ENCODE measurements at places on chromosomes 13 and 19.

DNA sequence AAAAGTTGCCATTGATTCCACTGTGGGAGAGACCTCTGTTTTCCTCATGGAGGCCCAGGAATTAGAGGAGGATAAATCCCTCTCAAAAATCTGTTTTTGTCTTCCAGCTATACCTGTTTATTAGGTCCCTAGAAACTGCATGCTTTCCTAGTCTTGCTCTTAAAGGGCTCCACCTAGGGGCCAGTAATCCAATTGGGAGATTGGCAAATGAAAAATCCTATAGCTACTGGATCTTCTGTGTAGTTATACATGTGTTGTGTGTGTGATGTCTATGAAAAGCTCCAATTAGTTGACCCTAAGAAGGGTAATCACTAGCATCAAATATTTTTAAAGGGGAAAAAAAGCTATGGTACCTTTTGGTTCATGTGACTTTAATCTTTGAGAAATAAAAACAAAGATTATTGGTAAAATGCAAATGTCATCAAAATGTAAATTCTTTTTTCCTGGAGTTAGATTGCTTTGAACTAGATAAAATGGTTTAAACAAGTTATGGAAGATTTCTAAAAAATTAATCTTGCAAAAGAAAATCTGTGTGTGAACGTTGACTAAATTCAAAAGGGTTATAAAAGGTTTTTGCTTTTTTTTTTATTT lies 63.4 kb upstream of the C1QTNF9B start:
- DNase-seq, result no peak

GRCh38 chr13:112947796-112948195 lies 21.2 kb upstream of the MCF2L start:
- no peak for DNase-seq

DNA sequence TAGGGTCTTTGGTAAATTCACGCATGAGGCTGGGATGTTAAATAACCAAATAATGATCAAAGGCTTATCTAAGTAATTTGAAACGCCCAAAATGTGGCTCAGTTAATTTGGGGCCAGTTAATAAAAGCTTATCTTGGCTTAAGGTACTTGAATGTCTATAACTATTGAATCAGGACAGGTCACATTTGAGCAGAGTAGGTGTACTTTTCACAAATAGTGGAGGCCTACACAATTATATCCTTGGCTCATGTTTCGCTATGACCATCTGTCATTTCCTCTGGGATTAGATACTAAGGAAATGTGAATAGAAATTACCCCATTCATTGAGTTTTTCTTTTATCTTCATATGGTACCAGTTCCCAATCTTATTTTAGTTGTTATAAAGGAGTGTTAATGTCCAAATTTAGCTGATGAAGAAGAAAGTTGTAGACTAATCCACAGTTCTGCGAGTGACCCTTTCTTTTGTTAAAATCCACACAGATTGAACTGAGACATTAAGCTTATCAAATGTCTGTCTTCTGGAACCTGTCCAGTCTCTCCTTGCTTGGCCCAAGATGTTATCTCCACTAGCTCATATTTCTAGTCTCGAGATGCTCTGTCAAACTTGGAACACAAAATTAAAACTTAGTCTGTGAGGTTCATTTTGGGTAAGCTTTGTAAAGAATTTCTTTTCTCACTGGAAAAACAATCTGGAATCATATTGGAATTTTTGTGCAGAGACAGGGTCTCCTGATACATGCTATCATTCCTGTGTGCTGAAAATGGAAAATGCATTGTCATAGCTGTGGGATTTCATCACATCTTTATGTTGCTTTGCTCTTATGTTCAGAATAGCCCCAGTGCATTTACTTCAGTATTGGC lies 31.0 kb downstream of the SLAIN1 start:
- no peak for DNase-seq

DNA sequence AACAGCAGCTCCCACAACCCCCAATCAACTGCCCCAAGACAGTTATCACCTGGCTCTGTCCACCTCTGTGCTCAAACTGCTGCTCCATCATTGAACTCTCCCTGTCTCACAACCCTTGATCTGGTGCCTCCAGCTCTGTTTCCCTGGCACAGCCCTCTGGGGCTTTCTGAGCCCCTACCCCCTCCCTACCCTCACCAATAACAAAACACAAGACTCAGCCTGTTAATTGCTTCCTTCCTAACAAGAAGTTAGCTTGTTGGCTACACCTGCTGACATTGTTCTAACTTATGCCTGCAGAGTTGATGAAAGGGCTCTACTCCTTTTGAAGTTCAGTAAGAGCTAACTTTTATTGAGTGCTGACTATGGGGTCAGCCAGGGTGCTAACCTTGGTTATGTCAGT lies 99.4 kb upstream of the FNDC3A start:
- no peak for DNase-seq

DNA sequence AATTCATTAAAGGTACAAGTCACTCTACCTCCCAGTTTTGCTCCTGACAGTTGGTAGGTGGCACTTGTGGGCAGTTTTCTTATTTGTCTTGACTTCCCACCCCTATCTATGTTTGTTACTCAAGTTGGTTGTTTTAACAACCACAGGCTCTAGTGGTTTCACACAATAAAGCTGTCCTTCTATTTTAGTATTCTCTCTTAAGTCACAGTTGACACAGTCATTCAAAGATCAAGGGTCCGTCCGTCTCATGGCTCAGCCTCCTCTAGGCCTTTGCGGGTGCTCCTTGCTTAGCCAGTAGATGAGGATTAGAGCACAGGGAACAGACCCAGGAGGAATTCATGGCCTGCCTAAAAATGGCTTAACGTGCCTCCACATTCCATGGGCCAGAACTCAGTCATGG lies 573.7 kb downstream of the IRS2 start:
- DNase-seq, result no peak

DNA sequence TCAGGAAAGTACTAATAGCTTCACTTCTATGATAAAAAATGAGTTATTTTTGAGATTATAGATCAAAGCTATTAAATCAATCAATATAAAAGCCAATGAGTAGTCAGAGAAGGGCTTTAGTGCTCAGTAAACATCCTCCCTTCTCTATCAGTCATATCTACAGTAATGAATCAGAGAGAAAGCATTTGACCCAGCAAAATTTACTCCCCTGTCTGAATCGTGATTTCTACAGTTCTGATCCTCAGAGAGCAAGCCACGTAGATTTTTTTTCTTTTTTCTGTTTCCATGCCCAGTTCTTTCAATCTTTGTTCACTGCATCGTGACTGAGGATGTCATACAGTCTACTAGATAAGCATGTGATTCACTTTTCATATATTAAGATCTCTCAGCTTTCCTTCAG lies 16.2 kb upstream of the MBNL2 start:
- no peak for DNase-seq

DNA sequence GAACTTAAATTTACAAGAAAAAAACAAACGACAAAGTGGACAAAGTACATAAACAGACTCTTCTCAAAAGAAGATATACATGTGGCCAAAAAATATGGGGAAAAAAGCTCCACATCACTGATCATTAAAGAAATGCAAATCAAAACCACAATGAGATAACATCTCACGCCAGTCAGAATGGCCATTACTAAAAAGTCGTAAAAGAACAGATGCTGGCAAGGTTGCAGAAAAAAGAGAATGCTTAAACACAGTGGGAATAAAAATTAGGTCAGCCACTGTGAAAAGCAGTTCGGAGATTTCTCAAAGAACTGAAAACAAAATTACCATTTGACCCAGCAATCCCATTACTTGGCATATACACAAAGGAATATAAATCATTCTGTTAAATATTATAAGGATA lies 132.7 kb downstream of the UGGT2 start:
- no peak for DNase-seq

GRCh38 chr19:51600940-51601580 lies 29.1 kb downstream of the SIGLEC5 start:
- DNase-seq, result no peak

GRCh38 chr13:93984876-93985275 lies 494.6 kb downstream of the DCT start:
- no peak for DNase-seq

DNA sequence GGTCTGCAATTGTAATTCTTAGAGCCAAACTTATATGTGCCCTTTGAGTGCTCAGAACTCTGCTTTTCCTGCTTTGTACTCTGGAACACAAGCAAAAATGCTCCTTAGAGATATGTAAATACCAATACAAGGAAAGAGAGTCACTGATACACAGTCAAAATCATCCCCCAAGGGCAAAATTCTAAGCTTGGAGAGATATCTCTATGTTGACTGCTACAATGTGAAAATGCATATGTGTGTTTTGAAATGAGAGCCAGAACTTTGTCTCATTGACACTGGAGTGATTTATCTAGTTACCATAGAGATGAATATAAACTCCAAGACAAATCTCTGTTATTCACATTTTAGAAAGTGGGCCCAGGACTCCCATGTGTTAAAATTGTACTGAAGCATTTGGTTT lies 494.8 kb upstream of the SLITRK1 start:
- DNase-seq, result no peak

DNA sequence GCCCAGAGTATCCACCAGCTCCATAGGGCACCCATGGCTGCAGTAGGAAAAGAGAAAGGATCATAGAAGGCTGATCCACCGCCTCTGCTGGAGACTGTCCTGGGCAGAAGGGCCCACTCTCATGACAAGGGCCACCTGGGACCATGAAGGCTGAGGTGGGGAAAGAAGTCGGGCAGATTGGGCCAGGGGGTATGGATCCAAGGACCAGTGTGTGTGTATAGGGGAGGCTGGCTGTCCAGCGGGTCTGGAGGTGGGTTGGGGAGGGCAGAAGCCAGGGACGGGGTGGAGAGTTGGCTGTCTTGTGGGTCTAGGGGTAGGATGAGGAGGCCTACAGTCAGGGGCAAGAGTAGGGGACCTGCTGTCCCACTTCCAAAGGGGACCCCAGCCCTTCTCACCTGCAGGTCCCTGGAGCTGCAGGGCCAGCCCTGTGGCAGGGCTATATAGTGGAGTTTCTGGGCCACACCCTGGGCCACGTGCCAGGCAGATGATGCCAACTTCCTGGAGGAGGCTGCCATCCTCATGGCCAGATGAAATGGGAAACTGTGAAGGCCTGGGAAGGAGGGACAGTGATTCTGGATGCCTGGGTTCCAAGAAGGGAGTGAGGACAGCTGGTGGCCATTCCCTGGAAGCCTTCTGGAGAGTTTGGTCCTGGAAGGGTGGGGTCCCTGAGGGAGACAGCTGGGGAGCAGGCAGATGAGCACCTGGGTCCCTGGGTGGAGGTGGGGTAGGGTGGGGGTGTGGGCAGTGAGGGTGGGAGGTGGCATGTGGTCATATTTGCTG lies at the start of gene FCGBP:
TSS of gene FCGBP (minus strand) at position 51 of the 780 bp plus-strand sequence.
- no peak for DNase-seq

- no peak for DNase-seq
These were observed 4.2 kb downstream of the POLR2E start for GRCh38 chr19:1090731-1091543.

GRCh38 chr19:4446704-4447200 lies 10.8 kb downstream of the UBXN6 start:
- DNase-seq, result no peak

DNA sequence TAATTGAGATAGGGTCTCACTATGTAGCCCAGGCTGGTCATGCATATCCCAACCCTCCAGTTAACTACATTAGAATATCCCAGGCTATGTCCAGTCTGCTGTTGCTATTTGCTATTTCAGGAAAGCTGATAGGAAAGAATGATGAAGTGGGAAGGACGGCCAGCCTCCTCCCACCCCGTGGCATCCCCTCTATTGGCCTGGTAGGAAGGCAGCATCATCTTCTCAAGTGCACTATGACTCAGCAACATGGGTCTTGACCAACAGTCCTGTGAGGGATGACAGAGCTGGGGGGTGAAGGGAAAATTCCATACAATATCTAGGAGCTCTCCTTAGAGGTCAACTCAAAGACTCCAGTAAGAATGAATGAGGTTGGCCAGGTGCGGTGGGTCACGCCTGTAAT lies 48.0 kb upstream of the ABCC4 start:
- DNase-seq, result no peak

- no peak for DNase-seq
These were observed 2.9 kb downstream of the ANKRD27 start for GRCh38 chr19:32671883-32672593.

DNA sequence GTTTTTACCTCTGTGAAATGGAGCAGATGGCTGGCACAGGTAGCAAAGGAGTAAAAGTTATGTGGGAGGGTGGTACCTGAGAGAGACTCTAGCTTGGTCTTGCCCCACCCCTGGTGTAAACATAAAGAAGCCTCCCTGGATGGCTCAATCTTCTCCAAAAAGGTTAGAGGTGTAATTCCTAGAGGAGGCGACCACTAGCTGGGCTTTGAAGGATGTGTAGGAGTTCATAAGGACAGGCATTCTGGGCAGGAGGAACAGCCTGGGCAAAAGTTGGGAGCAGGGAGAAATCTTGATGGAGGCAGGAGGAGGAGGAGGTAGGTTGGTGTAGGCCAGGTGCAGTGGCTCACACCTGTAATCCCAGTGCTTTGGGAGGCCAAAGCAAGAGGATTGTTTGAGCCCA lies 7.8 kb upstream of the ICAM4 start:
- DNase-seq, result no peak

DNA sequence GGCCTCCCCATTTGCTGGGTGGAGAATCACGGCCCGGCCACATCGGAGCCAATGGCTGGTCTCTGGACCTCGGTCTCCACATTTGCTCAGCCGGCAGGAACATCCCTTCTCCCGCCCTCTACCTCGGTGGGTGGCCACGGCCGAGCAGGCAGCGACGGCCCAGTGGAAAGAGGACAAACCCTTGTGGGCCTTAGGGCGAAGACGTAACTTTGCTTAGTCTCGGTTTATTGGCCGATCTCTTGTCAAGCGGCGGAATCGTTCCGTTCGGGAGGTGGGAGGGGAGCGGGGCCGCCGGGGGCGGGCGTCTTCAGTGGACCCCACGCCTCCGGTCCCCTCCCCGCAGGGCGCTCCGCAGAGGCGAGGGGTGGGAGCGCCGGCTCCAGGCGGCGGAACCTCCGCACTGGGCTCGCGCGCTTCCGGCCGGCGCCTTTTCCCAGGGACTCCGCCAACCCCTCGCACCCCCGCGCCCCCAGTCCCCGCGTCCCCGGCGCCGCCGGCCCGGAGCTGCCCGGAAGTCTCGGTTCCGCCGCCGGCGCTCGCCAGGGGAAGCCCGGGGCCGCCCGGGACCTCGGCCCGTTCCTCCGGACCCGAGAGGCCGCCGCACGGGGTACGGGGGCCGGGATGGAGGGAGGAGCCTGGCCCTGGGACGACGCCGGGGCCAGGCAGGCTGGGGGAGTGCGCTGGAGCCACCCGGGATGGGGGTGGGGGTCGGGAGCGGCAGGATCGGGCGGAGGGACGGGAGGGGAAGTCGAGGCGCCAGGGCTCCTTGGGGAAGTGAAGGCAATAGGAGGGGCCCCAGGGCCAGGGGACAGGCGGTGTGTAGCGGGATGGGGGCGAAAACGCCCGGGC lies at the start of gene ZNF580:
TSS of gene ZNF580 (plus strand) at position 426 of the 849 bp plus-strand sequence. CDS start 1,507 bp downstream, outside the sequence.
- no peak for DNase-seq

GRCh38 chr19:39661565-39661964 lies 5.9 kb downstream of the LGALS16 start:
- no peak for DNase-seq

GRCh38 chr13:33487575-33488243 lies 202.2 kb upstream of the STARD13 start:
- DNase-seq, result no peak
